Gastrocnemius medialis (tissue), 4 donors: ENCODE measurements at places on chromosomes 1 and 21. TPM values are rescaled to one million over a fixed set of nuclear protein-coding genes. Genes with fewer than 3 reads are reported as not detected.

Gene ST6GALNAC5
- not detected for total RNA-seq

Gene OR2AK2
- not detected for total RNA-seq

Gene FCGR2B
- 5.8 TPM for total RNA-seq

DNA sequence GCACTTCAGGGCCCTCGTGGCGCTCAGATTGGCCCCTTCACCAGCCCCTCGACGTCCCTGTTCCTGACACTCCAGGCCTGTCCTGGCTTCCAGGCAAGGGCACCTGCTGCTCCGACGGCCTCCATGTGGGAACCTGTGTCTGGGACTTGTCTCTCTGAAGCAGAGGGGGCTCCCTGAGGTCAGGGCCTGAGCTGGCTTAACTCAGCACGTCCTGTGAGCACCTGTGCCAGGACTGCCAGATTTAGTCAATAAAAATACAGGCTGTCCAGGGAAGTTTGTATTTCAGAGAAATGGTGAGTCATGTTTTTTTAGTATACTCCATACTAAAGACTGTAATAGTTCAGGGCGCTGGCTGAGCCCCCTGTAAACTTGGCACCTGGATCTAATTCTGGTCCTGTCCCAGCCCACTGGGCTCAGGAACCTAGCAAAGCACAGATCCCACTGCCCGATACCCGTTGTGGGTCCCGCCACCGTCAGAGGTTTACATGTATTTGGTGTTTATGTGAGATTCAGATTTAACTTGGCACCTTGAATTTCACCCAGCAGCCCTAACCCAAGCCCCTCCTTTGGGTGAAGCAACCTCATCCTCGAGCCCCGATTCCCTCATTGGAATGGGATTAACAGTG, 109.9 kb upstream of the IFFO2 start:
- no peak overlapping the region for H3K27ac ChIP-seq
- H3K4me3 ChIP-seq, result no peak overlapping the region
- DNase-seq, result no peak
- no peaks in the 10 kb centered on the region for H3K36me3 ChIP-seq
- no peaks in the 10 kb centered on the region for H3K4me1 ChIP-seq

DNA sequence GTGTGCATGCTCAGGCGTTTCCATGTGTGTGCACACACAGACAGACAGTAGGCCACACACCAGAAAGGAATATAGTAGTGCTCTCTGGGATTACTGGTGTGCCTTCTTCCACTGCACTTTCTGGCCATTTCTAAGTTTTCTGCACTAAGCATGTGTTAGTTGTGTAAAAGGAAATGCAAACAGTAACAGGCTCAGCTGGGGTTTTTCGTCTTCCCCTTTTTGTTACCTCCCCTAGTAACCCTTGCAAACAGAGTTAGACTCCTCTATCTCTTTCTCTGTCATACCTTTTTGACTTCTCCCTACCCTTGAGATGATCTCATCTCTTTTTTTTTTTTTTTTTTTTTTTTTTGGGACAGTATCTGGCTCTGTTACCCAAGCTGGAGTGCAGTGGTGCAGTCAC, 196.3 kb downstream of the SDCCAG8 start:
- H3K4me3 ChIP-seq, result no peak overlapping the region
- no peak for DNase-seq
- no peaks in the 10 kb centered on the region for H3K36me3 ChIP-seq
- no peak overlapping the region for H3K27ac ChIP-seq

DNA sequence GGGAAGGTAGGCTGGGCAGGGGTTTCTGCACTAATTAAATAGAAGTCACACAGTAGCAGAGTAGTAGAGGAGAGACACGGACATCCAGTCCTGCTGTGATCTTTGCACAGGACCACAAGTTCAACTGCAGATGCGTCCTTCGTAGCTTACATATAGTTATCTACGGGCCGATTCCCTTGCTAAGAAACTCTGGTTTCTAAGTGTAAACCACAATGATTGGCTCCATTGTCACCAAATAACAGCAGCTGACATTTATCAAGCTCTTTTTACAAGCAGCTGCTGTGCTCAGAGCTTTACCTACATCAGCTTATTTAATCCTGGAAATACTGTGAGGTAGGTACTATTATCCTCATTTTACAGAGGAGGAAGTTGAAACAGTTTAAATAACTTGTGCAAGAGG, 3.1 kb downstream of the SLC45A3 start:
- H3K27ac ChIP-seq, result peak overlapping the region; percentile 30
- H3K4me1 ChIP-seq, result peaks cover 24% of the 10 kb centered on the region
- peaks cover 6% of the 10 kb centered on the region for H3K27me3 ChIP-seq
- no peaks in the 10 kb centered on the region for H3K36me3 ChIP-seq
- DNase-seq, result no peak

- peaks cover 73% of the 10 kb centered on the region for H3K36me3 ChIP-seq
- H3K4me1 ChIP-seq, result peaks cover 16% of the 10 kb centered on the region
- no peak overlapping the region for H3K27ac ChIP-seq
Measured at GRCh38 chr1:155913969-155914757, 3.0 kb upstream of the RIT1 start.

DNA sequence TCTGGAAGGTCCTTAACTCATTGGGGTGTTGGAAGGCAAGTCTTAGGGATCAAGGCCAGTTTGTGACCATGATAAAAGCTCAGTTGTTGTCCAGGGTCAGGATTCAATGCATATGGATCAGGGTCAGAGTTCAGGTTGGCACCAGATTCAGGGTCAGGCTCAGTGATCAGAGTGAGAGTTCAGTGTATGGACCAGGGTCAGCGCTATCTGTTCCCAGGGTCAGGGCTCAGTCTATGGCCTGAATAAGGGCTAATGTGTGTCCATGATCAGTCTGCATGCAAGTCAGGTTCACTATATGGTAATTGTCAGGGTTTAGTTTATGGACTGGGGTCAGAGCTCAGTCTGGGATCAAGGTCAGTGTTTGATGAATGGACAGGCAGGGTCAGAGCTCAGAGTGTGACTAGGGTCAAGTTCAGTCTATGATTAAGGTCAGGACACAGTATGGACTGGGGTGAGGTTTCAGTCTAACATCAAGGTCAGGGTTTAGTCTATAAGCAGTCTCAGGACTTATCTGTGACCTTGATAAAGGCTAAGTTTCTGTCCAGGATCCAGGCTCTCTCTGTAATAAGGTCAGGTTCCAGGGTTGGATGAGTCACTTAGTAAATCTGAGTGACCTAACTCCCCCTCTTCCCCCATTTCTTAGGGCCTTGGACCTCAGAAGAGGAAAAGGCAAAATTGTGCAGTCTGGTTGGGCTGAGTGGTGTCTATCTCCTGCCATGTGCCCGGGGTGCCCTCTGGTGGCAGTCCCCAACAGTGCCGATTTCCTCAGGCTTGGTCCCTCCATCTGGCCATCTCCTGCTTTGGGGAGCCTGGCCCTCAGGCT, 23.8 kb downstream of the KNCN start:
- H3K36me3 ChIP-seq, result no peaks in the 10 kb centered on the region
- no peak overlapping the region for H3K27ac ChIP-seq
- peak; percentile 57 for DNase-seq
- H3K4me3 ChIP-seq, result no peak overlapping the region

- no peak overlapping the region for H3K4me3 ChIP-seq
- no peak overlapping the region for H3K27ac ChIP-seq
- H3K36me3 ChIP-seq, result no peaks in the 10 kb centered on the region
- no peak for DNase-seq
- H3K27me3 ChIP-seq, result no peaks in the 10 kb centered on the region
Measured at GRCh38 chr1:164953098-164953497, 394.1 kb downstream of the PBX1 start.

DNA sequence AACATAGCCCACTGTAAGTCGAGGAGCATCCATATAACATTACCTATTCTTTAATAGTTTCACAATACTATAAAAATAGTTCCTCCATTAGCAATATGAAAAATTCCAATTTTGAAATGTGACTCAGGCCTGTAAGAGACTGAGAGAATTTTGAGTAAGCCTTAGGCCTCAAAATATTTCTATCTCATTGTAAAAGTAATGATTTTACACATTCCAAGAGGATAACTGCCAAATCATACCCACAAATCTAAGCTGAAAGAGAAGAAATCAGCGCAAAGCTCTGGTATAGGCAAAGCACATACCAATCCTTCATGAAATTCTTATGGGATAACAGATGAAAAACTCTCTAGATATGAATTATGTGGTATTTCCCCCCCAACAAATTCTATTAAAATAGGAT, 144.1 kb downstream of the CDC42BPA start:
- no peaks in the 10 kb centered on the region for H3K27me3 ChIP-seq
- H3K4me3 ChIP-seq, result no peak overlapping the region
- H3K36me3 ChIP-seq, result no peaks in the 10 kb centered on the region
- H3K27ac ChIP-seq, result no peak overlapping the region

GRCh38 chr1:24425922-24426321, 10.3 kb downstream of the NIPAL3 start:
- H3K36me3 ChIP-seq, result no peaks in the 10 kb centered on the region
- H3K27me3 ChIP-seq, result no peaks in the 10 kb centered on the region
- no peaks in the 10 kb centered on the region for H3K4me1 ChIP-seq
- no peak for DNase-seq
- no peak overlapping the region for H3K27ac ChIP-seq
- no peak overlapping the region for H3K4me3 ChIP-seq

DNA sequence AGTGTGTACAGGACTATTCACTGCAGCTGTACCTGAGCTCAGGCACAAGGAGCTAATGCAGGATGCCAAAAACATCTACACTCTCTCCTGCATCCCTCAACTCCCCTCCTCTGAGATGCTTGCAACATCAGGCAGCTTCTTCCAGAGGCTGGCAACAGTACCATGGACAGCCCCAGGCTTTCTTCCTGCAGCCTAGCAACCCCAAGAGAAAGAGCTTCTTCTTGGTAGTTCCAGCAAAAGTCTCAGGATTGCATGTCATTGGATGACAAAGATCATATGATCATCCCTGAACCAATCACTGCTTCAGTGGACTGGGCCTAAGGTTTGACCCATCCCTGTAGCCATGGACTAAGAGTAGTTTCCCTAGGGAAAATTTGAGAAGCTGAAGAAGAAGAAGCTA, 46.7 kb downstream of the CAMK2N1 start:
- peaks cover 2% of the 10 kb centered on the region for H3K27me3 ChIP-seq
- H3K4me3 ChIP-seq, result no peak overlapping the region
- DNase-seq, result no peak

- H3K36me3 ChIP-seq, result no peaks in the 10 kb centered on the region
- no peak overlapping the region for H3K4me3 ChIP-seq
Measured at GRCh38 chr1:174815036-174815435, 184.7 kb upstream of the CACYBP start.
